Astrocyte (in vitro differentiated cells and primary cell): ENCODE measurements at places on chromosomes 5 and 9.
A peak's percentile ranks its signal among the peaks of the same experiment; 100 is the strongest.

- DNase-seq = no peak
Observed at GRCh38 chr5:133392448-133392847, 219.9 kb downstream of the FSTL4 start.

DNA sequence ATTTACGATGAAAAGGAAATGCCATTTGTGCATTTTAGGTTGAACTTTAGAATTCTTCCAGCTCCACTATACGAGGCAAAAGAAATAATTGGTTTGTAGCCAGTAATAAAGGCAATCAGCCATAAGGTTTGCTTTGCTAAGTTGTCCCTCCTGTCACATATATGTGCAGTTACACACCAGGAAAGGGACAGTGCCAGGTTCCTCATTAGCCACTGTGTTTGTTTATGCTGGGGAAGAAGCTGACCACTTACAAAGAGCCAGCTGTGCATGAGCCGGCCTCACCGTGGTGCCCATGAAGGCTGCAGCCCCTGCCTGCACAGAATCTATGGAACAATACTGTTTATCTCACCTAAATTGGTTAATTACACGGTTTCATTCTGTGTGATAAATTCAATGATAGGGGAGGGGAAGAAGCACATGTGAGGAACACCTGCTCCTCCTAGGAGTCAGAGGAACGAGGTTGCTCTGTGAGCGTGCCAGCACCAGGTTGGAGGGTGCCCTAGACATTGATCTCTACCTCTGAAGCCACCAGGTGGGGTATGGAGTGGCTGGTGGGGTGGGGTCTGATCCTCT, 173.8 kb upstream of the DAP start:
- no peak for DNase-seq

GRCh38 chr9:3028535-3028934, 184.6 kb upstream of the PUM3 start:
- DNase-seq = no peak

GRCh38 chr5:151208481-151208914, 15.4 kb downstream of the CCDC69 start:
- DNase-seq = no peak

GRCh38 chr5:68646144-68646543, 430.6 kb downstream of the PIK3R1 start:
- peak; percentile 7 for DNase-seq

DNA sequence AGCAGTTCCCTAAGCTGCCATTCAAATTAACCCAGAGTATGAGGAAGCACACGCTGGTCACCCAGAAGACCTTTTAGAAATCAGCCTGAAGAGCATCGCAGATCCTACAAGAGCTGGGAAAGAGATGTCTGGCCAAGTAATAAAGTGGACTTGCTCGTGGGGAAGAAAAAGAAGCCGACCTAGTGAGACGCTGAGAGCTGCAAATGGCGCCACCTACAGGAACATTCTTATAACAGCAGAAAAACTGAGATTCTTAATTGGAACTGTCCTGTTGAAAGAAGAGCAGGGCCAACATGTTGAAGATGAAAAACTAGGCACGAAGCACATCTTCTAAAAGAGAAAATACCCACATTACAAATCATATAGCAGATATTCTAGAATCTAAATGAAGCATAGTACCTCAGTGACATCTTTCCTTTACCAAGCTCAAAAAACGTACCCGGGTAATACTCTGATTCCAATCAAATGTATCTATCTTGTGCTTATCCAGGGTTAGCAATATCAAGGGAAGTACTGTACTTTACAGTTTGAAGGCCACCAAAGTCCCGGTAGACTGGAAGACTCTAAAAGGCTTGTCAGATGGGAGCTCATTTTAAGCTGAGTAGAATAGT, 3.9 kb upstream of the GNAQ start:
- peak; percentile 60 for DNase-seq

DNA sequence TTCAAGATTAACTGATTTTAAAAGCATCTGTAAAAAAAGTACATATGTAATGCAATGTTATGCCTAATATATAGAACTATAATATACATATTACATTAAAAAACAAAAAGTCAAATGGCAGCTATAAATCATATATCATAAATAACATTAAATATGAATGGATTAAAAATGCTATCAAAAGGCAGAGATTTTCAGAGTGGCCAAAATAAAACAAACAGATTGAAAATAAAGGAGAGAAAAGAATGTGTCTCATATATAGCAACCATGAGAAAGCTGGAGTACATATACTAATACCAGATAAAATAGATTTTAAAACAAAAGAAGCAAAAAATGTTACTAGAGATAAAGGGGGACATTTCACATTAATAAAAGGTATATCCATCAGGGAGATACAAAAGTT, 38.5 kb downstream of the S1PR3 start:
- no peak for DNase-seq

DNA sequence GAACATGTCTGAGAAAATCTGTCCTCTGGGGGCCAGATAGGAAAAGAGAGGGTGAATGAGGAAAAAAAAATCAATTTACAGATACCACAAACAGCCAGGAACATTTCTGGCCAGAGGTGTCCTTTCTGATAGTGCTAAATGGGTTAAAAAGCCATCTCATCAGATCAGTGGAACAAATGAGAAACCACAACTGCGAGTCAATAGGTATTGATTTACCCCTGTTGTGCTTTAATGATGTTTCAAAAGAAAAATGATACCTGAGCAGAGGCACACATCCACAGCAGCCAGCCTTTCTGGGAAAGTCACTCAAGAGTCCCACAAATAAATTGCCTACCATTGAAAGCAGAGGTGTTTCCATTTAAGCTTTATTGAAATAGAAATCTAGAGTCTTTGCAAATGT, 79.3 kb upstream of the PTGER4 start:
- no peak for DNase-seq

DNA sequence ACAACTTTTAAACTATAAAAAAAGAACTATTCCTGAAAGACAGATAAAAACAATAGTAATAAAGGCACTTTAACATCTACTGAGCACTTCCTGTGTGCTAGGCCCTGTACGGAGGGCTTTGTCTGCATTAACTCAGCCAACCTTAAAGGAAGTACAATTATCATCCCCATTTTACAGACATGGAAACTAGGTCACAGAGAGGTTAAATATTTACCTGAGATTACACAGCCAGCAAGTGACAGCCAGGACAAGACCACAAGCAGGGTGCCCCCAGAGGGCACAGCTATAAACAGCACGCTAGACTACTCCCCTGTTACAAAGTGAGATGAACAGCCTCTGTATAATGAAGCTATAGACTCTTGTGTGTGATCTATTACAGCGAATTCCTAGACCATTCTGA, 25.5 kb downstream of the DDX31 start:
- DNase-seq = no peak

DNA sequence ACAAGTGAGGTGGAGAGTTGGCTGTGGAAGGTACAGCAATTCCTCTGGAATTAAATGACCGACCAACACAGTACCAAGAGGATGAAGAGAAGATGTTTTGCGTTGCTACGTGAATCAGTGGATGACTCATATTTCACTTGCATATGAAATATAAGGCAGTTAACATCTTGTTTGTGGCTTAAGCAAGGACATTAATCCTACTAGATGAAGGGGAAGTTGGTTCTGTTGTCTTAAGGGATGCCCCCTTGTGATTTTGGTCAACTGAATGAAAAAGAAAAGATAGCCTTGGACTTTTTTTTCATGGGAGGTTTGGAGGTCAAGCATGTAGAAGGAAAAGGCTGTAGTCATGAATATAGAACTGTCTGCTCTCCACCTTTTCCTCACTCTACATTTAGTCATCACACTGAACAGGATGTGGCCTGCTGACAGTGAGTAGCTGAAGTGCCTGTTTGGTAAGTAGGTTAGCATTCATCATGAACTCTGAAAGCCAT, 33.9 kb downstream of the VLDLR start:
- peak; percentile 96 for DNase-seq

- no peak for DNase-seq
Observed at GRCh38 chr5:6632324-6632887, 438 bp downstream of the NSUN2 start.

GRCh38 chr5:1292846-1293415, 1.9 kb downstream of the TERT start:
- DNase-seq = no peak

- DNase-seq = peak; percentile 77
Observed at GRCh38 chr9:91037511-91038482, 236.2 kb downstream of the SYK start.

GRCh38 chr5:149268928-149269557, 2.6 kb upstream of the AFAP1L1 start:
- peak; percentile 24 for DNase-seq

DNA sequence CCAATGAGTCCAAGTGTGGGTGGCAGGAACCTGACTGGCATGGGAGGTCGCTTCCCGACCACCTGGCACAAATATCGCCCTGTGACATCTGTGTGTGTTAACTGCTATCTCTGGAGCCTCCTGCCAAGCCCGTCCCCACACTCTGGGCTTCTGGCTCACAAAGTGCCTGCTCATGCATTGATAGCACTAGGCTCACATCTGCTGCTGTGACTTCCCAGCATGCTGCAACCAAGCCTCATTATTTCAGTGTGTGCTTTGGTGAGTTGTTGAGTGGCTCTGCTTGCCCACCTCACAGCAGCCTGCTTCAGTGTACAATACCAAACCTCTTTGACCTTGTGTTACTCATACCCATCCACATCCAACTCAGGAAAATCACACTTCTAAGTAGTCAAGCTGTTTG, 139.8 kb downstream of the APBA1 start:
- no peak for DNase-seq

DNA sequence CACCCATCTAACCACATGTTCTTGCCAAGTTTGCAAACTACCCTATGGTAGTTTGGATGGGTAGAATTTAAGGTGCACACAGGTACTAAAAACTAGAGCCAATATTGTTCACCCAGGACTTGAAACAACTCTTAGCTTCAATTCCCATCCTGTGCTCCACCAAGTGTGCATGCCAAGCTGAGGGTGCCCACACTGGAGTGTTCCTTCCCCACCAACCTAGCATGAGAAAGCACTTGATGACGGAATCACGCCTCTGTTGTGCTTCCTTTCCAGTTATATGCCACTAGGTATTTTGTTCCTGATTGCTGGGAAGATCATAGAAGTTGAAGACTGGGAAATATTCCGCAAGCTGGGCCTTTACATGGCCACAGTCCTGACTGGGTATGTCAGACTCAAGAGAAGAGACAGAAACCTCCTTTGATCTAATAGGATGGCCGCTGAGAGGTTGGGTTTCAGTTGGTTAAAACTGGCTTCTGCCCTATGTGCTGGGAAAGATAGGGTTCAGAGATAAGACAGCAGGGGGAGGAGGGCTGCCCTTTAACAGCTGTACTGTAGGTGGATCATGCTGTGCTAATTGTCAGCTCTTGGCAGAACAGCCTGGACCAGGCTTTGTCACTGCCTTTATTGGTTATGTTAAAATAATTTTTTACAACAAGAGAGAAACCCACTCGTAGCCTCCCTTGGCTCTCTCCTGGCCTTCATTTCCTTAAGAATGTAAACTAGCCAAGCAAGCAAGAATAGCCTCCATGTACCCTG, 83.5 kb downstream of the SLC1A1 start:
- DNase-seq = no peak

- DNase-seq = peak; percentile 49
Observed at GRCh38 chr9:94822273-94822672, 95.8 kb downstream of the AOPEP start.

DNA sequence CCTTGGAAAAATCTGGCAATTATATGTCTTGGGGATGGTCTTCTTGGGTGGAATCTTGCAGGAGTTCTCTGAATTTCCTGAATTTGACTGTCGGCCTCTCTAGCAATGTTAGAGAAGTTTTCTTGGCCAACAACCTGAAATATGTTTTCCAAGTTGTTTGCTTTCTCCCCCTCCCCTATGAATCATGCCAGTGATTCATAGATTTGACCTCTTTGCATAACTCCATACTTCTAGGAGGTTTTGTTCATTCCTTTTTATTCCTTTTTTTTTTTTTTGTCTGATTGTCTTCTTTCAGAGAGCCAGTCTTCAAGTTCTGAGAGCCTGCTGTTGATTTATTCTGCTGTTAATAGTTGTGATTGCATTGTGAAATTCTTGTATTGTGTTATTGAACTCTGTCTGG, 56.7 kb upstream of the SLC44A1 start:
- peak; percentile 85 for DNase-seq

GRCh38 chr5:173775261-173776197, 112.6 kb upstream of the CPEB4 start:
- no peak for DNase-seq

DNA sequence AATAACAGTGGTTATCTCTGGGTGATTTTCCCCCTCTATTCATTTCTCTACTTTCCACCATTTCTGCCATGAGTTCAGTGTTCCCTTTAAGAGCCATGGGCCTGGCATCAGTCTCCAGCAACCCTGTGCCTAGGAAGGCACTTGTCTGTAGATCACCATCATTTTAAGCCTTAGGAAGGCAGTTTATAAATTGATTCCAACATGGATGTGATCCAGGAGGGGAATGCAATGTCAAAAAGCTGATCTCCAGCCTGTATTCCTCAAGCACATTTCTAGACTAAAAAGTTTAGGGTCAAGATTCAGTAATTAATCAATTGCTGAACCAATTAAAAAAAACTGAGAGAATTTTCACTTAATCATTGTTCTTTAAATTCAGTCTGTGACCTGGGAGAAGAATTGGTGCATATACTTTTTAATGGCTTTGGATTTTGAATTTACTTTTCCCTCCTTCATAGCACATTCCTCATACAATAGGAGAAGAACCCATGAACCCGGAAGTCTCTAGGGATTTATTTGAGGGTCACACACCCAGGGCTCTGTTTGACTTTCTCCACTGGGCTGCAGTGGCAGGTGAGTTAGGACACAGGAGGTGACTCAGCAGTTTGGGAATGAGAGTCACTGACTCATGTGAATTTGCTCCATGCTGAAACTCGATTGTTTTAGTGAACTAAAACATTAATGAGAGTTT, 6.1 kb upstream of the ERMP1 start:
- peak; percentile 45 for DNase-seq

DNA sequence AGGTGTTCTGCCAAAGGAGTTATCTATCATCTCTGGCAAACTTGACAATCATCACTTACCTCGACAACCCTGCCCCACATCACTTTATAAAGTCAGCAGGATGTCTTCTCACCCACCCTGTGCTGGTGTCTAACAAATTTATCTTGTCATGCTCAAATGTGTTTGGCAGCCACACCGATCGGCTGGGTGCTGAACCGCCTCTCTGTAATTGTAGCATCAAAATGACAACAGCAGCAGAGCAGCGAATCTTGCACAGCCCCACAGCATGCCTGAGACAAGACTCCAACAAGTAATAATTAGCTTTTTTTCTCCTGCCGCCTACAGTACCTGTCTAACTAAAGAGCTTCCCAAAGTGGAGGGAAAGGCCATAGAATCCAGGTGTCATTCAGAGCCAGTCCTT, 176.2 kb downstream of the NR3C1 start:
- DNase-seq = no peak
